Forelimb muscle (tissue), 1 donor: ENCODE measurements at places on chromosomes 5 and 9. TPM values are rescaled to one million over a fixed set of nuclear protein-coding genes. Genes with fewer than 3 reads are reported as not detected.

GRCh38 chr9:77974434-77974833, 57.2 kb downstream of the GNAQ start:
- no peak for DNase-seq

- DNase-seq, result no peak
These were observed 34.9 kb downstream of the SEMA4D start for GRCh38 chr9:89462817-89463683.

DNA sequence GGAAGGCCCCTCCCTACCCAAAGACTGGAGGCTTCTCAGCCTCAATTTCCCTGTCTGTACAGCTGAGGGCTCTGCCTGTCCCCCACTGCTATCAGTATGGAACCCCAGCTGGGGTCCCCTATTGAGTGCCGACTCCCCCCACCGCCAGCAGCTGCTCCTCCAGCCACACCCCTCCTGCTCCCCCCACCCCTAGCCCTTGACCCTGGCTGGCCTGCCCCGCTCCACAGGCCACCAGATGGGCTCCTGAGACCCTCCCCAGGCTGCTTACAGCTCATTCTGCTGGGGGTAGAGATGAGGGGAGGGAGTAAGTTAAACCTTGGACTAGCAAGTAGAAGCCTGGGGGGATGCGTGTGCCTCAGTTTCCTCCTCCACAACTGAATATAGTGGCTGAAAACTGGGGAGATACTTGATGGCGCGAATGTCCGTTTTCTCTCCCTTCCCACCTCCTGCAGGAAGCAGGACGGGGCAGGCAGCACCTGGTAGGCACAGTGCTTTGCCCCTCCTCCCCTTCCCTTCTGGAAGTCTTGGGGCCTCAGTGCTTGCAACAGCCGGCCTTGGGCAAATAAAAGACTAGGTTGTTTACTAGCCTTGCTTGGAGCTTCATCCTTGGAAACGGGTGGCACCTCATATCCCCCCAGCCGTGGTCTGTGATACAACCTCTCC, 19.1 kb downstream of the URM1 start:
- no peak for DNase-seq

DNA sequence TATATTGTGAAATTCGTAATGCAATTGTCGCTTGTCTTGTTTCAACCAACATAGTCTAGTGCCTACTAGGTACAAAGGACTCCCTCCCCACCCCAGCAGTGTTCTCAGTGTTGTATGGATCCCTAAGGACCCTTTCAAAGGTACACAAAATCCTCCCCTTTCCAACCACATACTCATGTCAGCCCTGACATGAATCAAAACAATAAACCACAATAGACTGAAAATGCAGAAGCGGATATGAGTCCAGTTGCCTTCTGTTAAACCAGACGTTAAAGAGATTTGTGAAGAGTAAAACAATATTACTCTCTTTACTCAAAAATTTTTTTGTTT, 82.4 kb upstream of the IFNK start:
- no peak for DNase-seq

- DNase-seq, result no peak
These were observed 237.6 kb downstream of the NNT start for GRCh38 chr5:43840424-43841125.

MORN5 gene
- polyA plus RNA-seq, result not detected

GRXCR2 gene
- polyA plus RNA-seq, result not detected

LCN10 gene
- polyA plus RNA-seq, result 20.2 TPM
